ENCODE measurements at places on chromosomes 11 and 22. TPM values are rescaled to one million over a fixed set of nuclear protein-coding genes. Genes with fewer than 3 reads are reported as not detected.

Gene SLCO2B1
- 185 TPM for total RNA-seq

Gene TPBGL
- 1.6 TPM for total RNA-seq

Gene LRRC75B
- 6.0 TPM for total RNA-seq

Gene DGAT2
- total RNA-seq: 337 TPM

Gene CACNA1I
- total RNA-seq: 0.10 TPM

Gene DRD2
- total RNA-seq: not detected

Gene DAGLA
- 3.3 TPM for total RNA-seq

Gene TUB
- total RNA-seq: 5.9 TPM

Gene BMAL1
- 43.6 TPM for total RNA-seq

Gene FBLN1
- total RNA-seq: 224 TPM

Gene LINC01488
- not detected for total RNA-seq

Gene OR5F1
- not detected for total RNA-seq

Gene HEPACAM
- total RNA-seq: 33.4 TPM

Gene SEZ6L
- not detected for total RNA-seq

Gene OR2AT4
- not detected for total RNA-seq

Gene OR8D1
- total RNA-seq: not detected

Gene RBFOX2
- total RNA-seq: 50.1 TPM

Gene CHRM4
- total RNA-seq: not detected

Gene RTCB
- total RNA-seq: 55.1 TPM

Gene ZDHHC5
- total RNA-seq: 65.4 TPM

Gene GRIA4
- total RNA-seq: not detected

Gene OR4S2
- not detected for total RNA-seq

Gene MMP10
- total RNA-seq: not detected

Gene LGR4
- total RNA-seq: 50.6 TPM

Gene RIMBP3B
- 0.06 TPM for total RNA-seq

Gene ISX
- not detected for total RNA-seq

Gene CLTCL1
- total RNA-seq: 10.9 TPM

Gene MMP8
- 2.6 TPM for total RNA-seq

Gene TLCD5
- total RNA-seq: 2.2 TPM

Gene MS4A15
- not detected for total RNA-seq
